ENCODE measurements at places on chromosomes 16 and 17.

- no peak for DNase-seq
Observed at GRCh38 chr16:30743716-30744115, 4.5 kb upstream of the PHKG2 start.

DNA sequence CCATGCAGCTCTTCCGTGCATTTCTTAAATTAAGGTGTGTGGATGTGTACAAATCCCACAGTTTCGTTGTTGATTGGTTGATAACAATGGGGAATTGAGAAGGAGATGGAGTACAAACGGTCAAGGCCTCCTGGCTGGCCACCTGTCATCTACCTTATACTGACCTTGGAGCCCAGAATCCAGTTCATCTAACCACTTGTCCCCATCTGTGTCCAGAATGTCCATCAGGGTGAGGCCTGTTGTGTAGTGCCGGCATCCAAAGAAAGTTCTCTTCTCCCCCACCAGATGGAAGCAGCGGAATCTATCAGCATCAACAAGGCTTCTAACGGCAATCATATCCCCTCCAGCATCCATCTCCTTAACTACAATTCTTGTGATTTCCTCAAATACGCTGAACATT lies 1.5 kb downstream of the GSDMB start:
- no peak for DNase-seq

GRCh38 chr16:19757762-19758595 lies 39.9 kb downstream of the IQCK start:
- DNase-seq = peak; percentile 70

- no peak for DNase-seq
Observed at GRCh38 chr16:21036471-21036870, 114.2 kb downstream of the DNAH3 start.

DNA sequence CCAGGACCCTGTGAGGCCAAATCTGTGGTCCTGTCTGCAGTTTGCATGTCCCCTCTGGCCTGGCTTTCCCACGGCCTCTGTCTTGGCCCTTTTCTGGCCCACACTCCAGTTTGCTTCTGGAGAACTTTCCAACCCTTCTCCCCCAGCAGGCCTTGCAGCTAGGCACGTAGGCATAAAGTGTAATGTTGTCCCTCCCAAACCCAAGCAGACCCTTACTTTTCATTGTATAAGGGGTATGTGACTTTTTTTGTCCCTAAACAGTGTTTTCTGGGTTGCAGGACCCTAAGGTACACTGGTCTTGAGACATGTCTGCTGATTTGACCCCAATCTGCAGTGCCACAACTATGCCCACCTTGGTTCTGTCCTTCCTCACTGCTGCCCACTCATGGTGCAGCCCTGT lies 15.6 kb upstream of the SMPD3 start:
- DNase-seq = no peak

GRCh38 chr16:48064971-48065370 lies 90.8 kb downstream of the ABCC12 start:
- DNase-seq = no peak

GRCh38 chr16:48123104-48123788 lies 32.5 kb downstream of the ABCC12 start:
- no peak for DNase-seq

DNA sequence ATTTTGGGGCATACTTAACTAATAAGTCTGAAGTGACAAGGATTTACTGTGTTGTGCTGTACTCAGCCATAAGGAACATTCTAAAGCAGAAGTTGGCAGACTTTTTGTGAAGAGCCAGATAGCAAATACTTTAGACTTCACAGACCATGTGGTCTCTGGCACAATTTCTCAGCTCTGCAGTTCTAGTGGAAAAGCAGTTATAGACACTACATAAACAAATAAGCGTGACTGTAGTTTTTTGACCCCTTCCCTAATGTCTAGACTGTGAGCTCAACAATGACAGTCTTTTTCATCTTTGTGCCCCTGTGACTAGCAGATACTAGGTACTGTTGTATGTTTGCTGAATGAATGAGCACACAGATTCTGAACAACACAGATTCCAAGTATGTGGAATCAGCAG lies 4.9 kb downstream of the RPAIN start:
- no peak for DNase-seq
